ENCODE measurements at places on chromosomes 2 and 18.

DNA sequence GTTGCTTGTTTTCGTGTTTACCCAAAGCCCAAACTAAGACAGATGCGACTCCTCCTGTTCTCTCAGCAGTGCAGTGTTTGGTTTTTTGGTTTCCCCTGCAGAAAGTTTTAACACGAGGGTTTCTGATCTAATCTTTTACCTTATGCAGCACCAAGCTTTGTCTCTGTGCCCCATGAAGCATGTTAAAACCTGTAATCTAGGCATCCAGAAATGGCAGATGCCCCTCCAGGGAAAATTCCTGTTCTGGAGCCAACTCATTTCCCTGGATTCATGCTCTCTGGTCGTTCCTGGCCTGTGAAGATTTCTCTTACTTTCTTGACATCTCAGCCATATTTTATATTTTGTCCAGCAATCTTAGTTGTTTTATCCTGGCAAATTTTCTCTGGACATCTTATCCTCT lies 91.5 kb downstream of the LTBP1 start:
- DNase-seq = no peak

- DNase-seq = no peak
Observed at GRCh38 chr2:38438883-38439612, 62.0 kb upstream of the ATL2 start.

GRCh38 chr2:135903650-135904049 lies 27.4 kb upstream of the MCM6 start:
- no peak for DNase-seq

GRCh38 chr2:60843006-60843405 lies 38.4 kb upstream of the REL start:
- no peak for DNase-seq

DNA sequence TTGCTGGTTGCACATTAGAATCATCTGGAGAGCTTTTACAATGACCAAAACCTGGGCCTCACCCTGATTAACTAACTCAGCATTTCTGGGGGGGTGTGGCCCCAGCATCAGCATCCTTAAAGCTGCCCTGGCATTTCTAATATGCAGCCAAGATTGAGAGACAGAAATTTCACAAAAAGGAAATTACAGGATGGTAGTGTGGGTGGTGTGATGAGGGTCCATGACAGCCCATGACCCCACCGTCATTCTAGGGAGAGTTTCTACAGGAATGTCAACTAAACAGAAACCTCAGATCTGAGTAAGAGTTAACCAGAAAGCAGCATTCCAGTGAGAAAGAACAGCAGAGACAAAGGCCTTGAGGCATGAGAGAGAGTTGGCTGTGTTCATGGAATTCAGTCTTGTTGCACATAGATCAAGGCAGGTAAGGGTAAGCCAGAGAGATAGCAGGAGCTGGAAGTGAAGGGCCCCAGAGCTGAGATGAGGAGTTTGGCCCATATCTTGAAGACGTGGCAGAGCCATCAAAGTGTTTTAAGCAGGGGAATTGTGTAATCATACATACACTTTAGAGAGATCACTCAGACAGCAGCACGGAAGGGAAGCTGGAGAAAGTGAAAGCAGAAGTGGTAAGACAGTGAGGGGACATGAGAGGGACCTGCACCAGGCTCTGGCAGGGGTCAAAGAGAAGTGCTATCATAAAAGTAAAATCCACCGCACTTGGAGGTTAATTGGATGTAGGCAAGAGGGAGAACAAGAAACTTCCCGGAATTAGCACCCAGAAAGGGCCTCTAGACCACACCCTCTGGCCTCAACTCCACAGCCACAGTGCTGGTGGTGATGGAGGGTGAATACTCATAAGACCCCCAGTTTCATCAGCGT lies 7.8 kb upstream of the TRABD2A start:
- DNase-seq = no peak

DNA sequence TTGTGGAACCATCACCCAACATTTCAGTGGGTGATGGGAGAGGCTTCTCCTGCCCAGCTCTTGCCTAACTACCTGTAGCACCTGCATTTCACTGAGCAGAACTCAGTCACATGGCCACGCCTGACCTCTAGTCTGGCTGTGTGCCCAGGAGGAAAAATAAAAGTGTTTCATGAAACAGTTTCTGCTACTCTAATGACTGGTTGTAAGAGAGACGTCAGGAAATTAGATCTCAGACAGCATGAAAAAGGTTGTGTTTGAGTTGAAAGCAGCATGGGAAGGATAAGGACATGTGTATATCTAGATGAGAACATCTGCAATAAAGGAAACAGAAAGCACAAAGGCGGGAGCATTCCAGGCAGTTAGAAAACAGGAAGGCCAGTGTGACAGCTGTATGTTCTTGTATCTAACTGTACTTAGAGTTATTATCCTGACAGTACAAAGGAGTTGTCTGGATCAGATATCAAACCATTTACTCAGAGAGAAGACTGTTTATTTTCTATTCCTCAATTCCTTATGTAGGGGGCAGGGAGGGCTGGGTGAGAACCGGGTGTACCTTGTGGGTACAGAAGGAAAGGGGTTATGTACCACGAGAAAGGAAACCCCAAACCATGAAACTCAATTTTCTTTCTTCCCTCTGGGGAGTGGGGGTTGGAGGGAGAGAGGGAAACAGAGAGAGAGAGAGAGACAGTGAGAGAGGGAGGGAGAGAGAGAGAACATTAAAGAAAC lies 307.4 kb upstream of the VWC2L start:
- DNase-seq = no peak

DNA sequence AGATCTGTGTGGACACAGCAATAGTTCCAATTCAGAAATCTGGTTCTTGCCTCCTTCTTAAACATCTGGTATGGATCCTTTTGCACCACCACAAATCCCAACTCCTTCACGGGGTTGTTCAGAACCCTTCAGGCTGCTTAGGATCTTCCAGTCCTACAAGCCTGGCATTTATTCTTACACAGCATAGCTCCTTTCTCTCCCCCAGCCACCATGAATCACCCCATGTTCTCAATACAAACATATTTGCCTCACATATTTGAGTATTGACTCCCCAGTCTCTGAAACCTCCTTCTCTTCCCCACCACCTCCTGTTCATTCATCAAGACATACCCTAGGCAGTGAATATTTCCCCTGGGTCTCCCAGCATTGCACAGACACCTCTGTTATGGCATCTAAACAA lies 155.2 kb downstream of the ALK start:
- no peak for DNase-seq

DNA sequence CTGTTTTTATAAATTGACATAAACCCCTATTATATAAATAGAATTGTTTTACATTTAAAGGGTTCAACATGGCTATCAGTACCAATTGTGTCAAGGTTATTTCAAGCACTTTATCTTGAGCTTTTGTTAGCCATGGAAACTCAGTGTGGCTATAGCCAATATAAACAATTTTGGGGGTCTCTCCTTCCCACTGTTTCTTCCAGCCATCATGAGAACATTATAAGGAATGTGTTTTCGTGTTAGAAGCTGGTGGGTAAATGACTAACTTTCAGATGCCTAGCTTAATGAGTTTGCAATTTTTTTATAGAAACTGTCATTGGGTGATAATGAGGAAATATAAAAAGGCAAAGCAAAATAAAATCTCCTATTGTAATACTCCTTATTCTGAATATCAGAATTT lies 153.5 kb upstream of the FOSL2 start:
- DNase-seq = no peak

DNA sequence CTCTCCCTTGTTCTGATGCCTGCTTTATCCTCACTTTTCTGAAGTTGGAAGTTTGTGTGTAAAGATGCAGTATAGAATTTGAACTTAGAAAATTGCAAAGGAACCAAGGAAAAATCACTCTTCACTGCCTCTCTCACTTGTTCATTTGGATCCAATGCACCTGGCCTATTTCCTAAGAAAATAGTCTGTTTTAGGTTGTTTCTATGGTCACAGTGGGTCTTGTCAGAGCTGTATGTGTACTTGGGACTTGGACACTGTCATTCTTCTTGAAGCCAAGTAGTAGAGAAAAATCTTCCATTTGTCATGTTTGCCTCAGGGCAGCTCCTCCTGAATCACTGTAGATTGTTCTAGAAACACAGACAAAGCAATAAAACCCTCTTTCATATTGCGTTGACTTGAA lies 80.3 kb upstream of the SESTD1 start:
- DNase-seq = no peak

- no peak for DNase-seq
Observed at GRCh38 chr2:171478345-171478744, 43.9 kb upstream of the CYBRD1 start.

GRCh38 chr2:15158532-15158931 lies 402.6 kb downstream of the NBAS start:
- DNase-seq = no peak

DNA sequence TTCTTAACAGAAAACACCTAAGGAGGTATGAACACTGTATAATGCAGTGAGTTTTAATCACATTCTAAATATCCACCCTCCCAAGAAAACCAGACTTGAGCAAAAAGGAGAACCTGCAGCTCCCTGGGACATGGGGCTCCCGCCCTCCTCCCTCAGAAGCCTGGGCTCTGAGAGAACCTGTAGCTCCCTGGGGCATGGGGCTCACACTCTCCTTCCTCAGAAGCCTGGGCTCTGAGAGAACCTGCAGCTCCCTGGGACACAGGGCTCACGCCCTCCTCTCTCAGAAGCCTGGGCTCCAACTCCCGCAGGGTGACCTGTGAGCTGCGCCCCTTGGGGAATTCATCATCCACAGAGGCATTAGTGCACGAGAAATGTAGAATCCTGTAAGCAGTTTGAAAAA lies 222.9 kb downstream of the SNTG2 start:
- DNase-seq = no peak

DNA sequence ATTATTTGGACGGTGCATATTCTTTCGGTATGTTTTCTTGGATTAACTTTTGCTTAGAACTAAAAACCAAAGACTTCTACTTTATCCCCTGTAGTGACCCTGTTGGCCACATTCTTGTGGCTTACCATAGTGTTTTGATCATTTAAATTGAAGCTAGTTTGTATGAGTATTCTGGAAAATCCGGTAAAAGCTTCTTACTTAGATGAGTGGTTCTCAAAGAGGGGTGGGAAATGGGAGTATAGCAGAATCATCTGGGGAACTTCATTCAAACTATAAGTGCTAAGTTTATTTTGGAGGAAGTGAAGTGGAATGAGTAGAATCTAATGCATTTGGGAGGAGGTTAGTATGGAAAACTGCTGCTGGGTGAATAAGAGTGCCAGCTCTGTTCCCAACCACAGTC lies 3.8 kb downstream of the PPP1CB start:
- no peak for DNase-seq

DNA sequence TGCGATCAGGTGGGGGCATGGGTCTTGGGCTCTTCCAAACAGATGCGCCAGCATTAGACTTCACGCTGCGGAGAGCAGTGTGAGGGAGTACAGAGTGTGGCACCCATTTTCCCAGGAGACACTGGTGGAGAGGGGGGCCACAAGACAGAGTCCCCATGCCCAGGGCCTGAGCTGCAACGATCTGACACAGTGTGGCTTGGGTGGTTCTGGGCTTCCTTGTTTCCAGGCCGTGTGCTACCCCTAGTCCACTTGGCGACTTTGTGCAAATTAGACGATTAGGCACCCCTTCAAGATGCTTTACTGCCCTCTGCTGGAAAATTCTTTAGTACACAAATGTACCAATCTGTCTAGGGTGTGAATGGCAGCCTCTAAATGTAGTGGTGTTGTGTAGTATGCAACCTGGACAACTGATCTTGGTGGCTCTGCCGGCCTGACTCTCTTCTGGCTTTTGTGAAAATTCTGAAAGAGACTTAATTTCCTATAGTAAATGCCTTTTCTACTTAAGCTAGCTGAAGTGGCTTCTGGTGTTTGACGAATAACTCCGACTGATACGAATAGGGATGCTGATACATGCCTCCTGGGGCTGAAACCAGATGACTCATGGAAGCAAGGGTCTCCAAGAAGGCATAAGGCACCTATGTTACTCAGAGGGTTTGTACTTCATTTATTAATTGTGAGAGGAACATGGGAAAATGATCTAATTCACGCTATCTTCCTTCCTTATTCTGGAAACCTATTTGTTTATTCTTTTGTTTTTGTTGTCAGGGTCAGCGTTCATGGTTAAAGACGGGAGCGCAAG lies 92.3 kb upstream of the SMAD2 start:
- DNase-seq = no peak

GRCh38 chr2:48844417-48845155 lies 89.1 kb upstream of the LHCGR start:
- DNase-seq = no peak
